ENCODE measurements at places on chromosomes 1 and 21.

- DNase-seq: no peak
Observed at GRCh38 chr1:229793488-229793887, 167.4 kb downstream of the URB2 start.

GRCh38 chr1:79899914-79900313 lies 893.4 kb upstream of the ADGRL4 start:
- DNase-seq: no peak

DNA sequence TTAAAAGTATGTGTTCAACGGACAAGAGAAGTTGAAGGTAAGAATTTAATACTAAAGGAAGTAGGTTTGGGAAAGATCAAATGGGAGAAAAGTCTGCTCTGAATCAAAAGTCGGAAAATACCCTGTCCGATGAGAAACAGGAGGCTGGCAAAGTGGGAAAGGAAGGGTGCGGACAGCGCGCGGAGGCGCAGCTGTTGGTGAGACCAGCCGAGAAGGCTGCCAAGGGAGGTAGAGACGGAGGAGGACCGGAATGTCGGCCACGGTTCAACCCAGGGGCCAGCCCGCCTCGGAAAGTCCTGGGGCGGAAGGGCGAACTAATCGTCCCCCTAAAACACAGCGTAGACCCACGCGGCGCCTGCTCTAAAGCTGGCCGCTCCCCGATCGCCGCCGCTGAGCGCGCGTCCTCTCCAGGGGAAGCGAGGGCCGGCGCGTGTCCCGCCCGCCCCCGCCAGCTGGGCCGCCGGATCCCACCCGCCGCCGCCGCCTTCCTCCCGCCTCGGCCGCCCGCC lies 639 bp upstream of the SPATA1 start:
- peak; percentile 67 for DNase-seq

- no peak for DNase-seq
Observed at GRCh38 chr1:5991381-5992025, 722 bp downstream of the NPHP4 start.

DNA sequence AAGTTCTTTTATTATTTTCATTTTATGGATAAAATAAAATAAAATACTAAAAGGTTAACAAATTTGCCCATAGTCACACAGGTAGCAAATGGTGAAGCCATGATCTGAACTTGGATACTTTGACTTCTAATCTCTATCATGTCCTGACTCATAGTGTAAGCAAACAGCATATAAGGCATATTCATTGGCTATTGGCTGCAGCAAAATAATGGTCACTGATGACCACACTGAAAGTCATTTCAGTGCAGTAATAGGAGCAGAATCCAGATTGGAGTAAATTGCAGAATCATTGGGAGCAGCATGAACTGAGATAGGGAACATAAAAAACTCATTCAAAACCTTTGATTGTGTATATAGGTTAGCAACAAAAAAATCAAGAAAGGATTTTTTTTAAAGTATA lies 262.9 kb downstream of the PLA2G4A start:
- DNase-seq: no peak

DNA sequence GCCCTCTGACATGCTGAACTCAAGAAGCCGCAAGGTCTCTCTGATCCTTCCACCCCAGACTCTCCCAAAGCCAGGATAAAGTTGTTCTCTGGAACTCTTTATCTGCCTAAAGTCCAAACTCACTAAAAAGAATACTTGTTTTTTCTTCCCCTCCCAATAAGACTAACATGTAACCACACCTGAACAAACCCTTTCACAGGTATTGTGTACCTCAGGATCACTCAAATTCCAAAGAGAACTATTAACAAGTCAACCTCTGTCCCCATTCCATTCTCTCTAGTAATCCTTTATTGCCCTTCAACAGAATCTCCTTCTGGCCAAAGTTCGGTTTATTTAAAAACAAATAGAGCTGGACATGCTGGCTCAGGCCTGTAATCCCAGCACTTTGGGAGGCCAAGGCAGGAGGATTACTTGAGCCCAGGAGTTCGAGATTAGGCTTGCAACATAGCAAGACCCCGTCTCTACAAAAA lies 4.1 kb upstream of the TOE1 start:
- no peak for DNase-seq

GRCh38 chr21:37294679-37295078 lies 27.5 kb upstream of the VPS26C start:
- no peak for DNase-seq

DNA sequence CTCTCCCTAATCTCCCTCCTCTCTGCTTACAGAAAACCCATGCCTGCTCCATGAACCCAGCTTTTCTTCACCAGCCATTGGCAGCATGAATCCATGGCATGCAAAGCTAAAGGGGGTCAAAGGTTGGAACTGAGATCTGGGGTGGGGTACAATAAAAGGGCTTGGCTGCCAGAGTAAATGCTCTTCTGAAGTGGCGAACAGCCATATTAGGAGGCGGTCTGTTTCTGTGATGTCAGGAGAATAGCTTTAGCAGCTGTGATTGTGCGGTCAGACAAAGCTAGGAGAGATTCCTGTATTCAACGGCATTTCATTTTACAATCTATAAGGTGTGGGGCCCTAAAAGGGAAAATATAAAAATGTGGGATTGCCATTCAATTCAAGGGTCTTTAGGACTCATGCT lies 71.7 kb upstream of the TMPRSS2 start:
- DNase-seq: no peak

GRCh38 chr1:53088616-53089300 lies 26.7 kb downstream of the PODN start:
- no peak for DNase-seq

DNA sequence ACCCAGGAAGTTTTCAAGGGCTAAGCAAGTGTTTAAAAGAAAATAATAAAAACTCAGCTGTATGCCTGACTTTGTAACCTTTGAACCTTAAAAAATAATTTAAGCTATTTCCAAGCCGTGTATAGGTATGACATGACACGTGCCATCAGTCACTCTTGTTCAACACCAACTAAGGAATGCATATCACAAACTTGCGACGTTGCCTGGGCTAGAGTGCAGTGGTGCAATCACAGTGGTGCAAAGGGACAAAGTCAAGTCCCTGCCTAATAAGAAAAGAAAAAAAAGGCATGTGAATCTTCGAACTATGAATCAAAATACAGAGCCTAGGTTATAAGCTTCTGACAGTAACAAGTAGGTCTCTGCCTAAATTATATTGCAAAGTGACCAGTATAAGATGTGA lies 79.2 kb downstream of the SMYD2 start:
- DNase-seq: no peak

DNA sequence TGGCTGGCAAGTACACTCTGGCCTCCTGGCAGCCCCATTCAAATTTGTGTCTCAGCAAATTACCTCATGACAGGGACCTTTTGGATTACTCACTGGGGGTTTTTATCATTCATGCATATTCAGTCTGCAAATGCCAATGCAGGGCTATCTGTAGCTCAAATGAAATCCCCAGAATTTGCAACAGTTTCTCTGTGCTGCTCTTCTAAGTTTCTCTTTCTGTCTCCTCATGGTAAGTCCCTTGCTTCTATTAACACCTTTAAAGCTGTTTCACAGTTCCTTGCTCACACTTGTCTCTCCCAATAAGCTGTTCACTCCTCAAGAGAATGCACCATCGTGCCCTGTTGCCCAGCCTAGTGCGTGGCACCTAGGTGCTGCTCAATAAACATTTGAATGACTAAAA lies 3.3 kb upstream of the FAM78B start:
- no peak for DNase-seq

DNA sequence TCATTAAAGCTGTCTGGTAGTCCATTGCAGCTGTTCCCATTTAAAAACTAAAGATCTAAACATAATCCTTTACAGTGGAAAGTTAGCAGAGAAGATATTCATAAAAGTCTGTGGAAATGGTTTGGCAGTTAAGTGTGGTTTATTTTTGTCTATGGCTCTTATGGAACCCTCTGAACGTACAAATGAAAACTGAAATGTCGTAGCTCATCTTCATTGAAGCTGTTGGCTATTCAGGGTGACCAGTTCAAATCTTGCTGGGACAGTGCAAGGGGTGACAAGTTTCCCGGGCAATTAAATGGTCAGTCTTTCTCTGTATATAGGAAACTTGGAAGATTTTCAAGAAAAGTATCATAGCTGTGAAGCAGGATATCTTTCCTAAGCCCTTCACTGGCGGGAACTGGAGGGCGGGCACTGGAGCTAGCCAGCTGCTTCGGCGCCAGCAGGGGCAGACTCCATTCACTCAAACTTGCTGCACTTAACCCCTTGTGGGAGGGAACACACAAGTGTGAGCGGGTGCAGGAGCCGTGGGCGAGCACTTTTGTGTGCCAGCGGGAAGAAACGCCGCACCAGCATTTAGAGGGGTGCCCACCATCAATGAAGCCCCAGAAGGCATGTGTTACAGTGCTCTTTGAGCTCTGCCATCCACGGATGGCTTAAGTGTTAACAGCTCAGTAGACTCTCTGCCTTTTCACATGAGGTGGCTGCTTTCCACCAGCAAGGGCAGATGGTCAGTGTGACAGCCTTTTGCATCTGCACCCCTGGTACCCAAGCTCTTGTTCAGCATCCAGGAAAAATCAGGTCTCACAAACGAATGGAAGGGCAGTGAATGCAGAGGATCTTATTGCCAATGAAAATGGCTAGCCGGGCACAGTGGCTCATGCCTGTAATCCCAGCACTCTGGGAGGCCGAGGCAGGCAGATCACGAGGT lies 232.1 kb upstream of the KAZN start:
- DNase-seq: no peak

GRCh38 chr1:187624812-187625545 lies 796.2 kb downstream of the PLA2G4A start:
- DNase-seq: no peak

DNA sequence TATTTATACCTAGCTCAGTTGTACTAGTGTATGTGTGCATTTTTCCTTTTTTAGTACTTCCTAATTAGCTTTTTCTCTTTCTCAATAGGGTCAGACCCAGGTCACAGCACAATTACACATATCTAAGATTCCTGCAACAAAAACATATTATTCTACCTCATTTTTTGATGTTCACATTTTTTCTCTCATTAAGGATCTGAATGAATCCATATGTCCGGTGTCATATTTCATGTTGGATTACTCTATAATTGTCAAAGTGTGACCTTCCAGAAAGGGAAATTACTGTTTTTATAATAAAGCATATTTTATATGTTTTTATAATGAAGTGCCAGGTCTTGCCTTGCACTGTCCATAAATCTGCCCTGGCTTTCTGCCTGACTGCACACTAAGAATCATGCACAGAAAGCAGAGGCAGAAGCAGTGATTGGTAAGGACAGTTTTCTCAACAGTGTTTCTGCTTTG lies 143.7 kb downstream of the KCNT2 start:
- no peak for DNase-seq

- DNase-seq: no peak
Observed at GRCh38 chr1:248926401-248927182, 20.6 kb downstream of the PGBD2 start.

GRCh38 chr1:24544239-24544638 lies 11.6 kb upstream of the NCMAP start:
- no peak for DNase-seq

GRCh38 chr1:13794231-13795187 lies 94.5 kb downstream of the PRDM2 start:
- DNase-seq: no peak

DNA sequence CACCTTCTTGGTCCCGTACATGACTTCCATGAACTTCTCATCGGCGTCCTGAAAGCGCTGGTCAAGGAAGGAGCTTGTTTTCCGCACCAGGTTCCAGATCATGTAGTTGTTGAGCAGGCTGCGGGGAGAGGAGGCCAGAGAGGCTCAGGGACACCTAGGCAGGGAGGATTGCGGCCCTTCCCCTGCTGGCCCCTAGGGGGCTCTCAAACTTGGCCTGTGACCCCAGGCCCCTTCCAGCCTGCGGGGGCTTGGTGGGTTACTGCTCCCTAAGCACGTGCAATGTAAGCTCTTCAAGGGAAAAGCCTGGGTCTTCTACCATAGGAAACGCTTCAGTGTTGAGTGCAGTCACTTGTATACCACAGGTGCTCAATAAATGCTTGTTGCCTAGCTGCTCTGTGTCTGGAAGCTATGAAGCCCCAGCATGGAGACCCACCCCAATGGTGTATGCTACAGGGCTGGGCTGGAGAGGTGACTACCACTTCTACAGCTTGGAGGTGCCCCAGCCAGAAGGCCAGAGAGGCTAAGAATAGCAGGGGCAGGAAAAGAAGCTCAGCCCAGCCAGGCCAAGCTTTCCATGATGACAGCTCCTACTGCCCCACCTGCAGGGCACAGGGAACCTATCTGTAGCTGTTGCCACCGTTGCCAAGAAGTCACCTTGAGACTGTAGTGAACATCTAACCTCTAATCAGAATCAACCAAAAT lies 45.1 kb downstream of the ECE1 start:
- no peak for DNase-seq

DNA sequence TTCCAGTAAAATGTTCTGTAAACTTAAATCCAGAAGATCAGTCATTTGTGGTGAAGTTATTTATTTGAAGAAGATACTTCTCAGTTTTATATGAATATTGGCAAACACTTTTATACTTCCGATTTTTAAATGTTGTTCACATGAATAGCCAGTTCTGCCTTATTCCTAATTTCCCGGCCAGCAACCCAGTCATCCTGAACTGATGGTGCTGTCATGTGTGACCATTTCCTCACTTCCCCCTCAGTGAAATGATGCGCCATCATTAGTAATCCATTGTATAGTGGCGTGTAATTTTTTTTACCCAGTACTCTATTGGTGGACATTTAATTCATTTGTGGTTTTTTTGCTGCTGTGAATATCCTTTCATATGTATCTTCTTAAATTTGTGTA lies 16.4 kb downstream of the GPSM2 start:
- no peak for DNase-seq

GRCh38 chr21:24148461-24148860 lies 1458.8 kb downstream of the MRPL39 start:
- no peak for DNase-seq

GRCh38 chr1:63813829-63814277 lies 40.0 kb downstream of the ROR1 start:
- DNase-seq: no peak

- no peak for DNase-seq
Observed at GRCh38 chr1:185015631-185016030, 29.7 kb upstream of the RNF2 start.

DNA sequence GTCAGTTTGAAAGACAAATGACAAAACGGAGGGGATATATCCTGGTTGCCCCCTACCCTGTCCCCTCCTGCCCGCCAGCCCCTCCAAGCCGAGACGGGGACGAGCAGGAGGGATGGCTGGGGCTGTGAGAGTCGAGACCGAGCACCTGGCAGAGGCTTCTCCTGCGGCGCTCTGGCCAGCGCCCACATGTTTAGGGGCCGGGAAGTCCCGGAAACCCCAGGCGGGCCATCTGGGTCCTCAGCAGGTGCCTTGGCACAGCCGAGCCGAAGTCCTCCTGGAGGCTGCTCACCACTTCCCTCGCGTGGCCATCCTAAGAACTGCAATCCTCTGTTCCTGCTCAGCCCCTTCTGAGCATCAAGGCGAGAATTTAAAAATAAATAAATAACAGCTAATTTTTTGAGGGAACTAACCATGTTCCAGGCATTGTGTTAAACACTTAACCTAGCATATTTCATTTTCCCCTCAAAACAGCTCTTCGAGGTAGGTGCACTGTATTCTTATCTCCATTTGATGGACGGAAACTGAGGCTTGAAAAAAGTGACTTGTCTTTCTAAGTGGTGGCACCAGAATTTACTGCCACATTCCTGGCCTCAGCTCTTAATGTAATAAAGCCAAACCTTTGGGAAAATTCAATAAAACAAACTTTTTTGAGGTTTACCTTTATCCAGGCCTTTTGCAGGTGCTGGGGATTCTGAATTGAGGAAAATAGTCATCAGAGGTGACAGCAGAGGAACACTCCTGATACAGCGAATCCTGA lies 3.5 kb upstream of the RIMS3 start:
- DNase-seq: peak; percentile 88

GRCh38 chr1:173871091-173871490 lies 2.9 kb downstream of the ZBTB37 start:
- no peak for DNase-seq
